ENCODE measurements at places on chromosomes 4 and X.

- no peak for DNase-seq
Measured at GRCh38 chr4:17024425-17024824, 126.0 kb upstream of the LDB2 start.

- no peak for DNase-seq
Measured at GRCh38 chr4:105451346-105451745, 22.5 kb downstream of the PPA2 start.

DNA sequence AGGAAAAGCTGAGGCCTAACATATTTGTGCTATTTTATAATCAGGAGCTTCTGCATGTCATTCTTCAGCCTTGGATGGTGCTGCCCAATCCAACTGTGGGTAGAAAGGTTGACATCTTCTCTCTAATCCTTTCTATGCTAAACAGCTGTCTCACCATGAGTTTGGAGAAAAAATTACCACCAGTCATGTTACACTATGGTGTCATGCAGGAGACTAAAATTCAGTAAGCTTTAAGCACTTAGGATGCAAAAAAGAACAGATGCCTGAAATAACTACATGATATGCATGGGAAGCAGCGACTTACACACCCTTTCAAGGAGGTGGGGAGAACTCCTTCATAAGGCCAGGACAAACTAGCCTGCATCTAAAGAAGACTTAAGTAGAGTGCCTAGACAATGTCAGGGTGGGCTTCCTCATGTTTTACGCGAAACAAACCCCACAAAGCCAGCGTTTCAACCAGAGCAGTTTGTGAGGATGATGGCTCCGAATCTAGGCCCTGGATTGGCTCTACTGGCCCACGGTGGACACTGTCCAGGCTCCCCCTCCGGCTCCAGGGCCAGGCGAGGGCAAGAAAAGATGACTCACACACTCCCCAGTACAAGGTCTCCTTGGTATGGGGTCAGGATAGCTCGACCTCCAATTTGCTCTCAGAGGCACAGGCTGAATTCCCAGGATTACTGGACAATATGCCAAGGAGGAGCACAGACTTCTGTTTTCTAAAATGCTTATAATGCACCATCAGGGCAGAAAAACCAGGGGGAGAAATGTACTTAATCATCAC, 45.1 kb downstream of the STX18 start:
- no peak for DNase-seq

DNA sequence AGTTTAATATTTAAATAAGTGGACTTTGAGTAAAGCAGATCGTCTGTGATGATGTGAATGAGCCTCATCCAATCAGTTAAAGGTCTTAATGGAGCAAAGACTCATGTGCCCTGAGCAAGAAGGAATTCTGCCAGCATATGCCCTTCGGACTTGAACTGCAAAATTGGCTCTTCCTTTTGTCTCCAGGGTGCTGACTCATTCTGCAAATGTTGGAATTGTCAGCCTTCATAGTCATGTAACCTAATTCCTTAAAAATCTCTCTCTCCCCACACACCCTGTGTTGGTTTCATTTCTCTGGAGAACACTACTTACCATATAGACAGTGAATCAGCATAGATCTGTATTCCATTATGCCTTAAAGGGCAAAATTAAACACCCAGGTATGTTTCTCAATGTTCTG, 609.8 kb upstream of the GALNTL6 start:
- DNase-seq, result no peak

DNA sequence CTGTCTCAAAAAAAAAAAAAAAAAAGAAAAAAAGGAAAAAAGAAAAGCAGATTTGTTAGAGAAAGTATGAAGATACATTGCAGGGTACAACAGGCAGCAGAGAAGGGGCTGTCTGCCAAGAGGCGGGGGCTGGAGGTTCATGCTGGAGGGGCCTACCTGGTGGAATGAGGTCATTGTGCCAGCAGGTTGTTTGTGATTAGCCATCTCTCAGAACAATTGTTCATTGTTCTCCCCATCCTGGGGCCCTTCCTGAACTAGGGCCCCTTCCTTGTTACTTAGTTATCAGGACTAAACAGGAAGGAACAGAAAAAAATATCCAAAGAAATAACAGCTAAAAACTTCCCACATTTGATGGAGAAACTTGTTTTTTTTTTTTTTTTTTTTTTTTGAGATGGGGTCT, 14.0 kb upstream of the GPKOW start:
- DNase-seq, result no peak

DNA sequence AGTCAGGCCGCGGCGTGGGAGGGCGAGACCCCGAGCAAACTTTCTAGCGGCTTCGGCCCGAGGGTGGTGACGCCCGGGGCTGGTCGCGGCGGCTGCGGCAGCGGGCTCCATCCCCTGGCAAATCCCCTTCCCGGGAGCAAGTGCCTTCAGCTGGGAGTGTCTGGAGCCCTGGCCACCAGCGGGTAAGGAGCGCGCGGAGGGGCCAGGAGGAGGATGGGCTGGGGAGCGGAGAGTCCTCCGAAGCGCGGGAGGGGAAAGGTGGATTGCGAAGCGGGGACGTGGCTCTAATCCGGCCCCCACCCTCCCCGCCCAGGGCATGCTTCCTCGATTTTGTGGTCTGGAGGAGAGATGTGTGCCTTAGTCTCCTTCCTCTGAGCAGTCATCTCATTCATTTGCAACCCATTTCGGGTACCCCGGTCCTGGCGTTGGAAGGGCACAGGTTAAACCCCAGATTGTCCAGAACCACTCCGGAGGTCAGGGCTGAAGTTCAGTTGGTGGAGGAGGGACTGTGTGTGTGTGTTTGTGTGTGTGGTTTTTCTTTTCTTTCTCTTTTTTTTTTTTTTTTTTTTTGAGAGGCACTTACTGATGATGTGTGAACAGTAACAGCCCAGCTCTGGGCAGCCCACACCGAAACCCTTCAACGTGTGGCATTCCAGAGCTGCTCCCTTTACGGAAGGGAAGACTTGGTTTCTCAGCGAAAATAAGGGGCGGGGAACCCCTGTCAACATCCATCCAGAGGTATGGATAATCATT, 516 bp downstream of the SGMS2 start:
- DNase-seq, result no peak

DNA sequence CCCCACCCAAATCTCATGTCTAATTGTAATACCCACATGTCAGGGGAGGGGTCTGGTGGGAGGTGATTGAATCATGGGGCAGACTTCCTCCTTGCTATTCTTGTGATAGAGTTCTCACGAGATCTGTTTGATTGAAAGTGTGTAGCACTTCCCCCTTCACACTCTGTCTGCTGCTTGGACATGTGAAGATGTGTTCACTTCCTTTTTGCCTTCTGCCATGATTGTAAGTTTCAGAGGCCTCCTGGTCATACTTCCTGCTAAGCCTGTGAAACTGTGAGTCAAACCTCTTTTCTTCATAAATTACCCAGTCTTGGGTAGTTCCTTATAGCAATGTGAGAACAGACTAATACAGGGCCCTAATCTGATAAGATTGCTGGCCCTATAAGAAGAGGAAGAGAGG, 1514.8 kb downstream of the RPA4 start:
- no peak for DNase-seq
